ENCODE measurements at places on chromosomes 12 and 14.

DNA sequence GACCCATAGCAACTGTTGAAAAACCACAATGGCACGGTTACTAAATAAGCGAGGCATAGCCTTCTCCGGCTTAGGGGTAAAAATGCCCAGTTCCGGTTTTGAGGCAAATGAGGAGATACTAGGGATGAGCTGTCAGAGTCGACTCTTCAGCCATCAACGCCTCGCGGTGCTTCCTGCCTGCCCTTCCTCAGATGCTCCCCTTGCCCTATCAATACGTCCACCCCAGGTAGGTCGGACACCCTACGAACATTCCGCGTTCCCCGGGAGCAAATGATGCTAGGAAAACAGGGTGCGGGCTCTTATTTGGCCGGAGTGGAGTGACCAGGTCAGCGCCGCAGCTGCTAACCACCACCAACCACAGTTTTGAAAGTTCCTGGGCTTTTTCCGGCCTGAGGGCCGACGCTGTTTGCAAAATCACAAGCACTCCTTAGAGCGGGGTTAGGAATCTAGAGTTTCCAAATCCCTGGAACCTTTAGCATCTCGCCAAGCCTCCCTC, 1.2 kb downstream of the SRSF9 start:
- peak; percentile 79 for DNase-seq

GRCh38 chr12:70180130-70180529, 63.1 kb upstream of the CNOT2 start:
- DNase-seq = no peak

DNA sequence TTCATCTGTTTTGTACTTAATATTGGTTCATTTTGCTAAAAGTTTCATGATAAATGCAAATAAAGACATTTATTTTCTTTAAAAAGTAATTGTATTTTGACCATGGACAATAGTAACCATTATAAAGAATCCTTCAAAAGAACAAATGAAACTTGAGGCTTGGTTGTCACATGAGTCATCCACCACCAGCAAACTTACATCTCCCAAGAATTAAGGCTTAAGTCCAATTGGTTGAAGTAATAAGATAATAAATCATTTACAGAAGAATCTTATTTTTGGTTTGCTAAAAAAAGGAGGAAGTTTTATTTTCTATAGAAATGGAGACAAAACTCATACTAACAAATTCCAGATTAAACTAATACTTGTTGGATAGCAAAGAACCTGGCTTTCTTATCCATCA, 84.8 kb upstream of the KITLG start:
- no peak for DNase-seq

- DNase-seq = no peak
Observed at GRCh38 chr14:106058342-106058741, 532.0 kb downstream of the TMEM121 start.

DNA sequence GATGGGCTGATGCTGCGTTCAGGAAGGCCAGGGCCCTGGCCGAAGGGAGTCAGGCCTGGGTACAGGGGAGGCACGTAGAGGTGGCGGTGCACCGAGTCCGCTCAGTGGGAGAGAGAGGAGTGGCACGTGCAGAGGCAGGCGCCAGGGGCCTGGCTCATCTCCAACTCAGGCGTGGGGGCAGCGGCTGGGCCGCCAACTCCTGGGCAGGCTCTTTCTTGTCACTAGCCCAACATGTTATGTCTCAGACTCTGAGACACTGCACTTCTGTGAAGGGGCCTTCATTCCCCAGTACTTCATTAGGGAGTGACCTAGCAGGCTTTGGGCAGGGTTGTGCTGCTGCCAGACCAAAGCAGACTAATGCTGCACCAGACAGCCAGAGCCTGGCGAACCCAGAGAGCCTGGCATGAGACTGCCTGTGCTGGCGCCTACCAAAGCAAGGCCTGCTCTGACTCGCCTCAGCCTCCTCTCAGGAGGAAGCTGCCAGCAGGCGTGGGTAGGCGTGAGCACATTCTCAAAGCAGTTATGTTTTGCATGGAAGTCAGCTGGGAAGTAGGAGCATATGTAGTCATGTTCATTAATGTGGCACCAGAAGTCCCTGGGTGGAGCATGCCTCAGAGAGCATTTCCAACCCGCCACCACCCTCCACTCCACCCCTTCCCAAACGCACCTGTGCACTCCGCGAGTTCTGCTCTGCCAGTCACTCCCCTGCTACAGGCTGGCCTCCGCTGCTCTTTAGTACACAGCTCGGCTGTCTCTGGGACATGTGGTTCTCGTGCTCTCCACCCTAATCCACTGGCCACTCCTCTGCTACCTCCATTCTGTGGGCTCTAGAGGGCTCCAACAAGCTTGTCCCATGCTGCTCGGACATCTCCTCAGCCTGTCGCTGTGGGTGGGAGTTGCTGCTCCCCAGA, 9.7 kb downstream of the CKB start:
- no peak for DNase-seq

- peak; percentile 88 for DNase-seq
Observed at GRCh38 chr14:106879241-106879640, 1352.9 kb downstream of the TMEM121 start.

DNA sequence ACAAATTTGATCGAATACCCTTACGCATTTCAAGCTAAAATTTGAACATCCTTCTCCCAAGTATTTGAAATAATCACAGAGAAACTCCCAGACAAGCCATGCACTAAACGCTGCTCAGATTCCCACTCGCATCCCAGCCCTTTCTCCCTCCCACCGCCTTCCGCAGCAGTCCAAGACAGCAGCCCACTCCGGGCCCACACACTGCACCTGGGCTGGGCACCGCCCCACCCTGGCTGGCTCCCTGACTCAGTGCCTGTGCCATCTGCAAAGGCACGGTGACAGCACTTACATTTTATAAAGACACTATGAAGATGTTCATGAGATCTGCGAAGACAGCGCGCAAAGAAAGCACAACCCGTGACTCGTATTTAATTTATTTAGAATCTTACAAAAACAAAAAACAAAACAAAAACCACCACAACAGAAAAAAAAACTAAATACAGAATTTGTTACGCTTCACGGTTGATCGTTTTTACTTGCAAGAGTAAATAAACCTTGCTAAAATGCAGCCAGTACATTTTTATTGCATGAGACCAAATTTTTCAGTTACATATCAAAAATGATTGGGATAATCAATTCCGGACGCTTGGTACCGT, 17.2 kb upstream of the CDK2AP1 start:
- DNase-seq = no peak

DNA sequence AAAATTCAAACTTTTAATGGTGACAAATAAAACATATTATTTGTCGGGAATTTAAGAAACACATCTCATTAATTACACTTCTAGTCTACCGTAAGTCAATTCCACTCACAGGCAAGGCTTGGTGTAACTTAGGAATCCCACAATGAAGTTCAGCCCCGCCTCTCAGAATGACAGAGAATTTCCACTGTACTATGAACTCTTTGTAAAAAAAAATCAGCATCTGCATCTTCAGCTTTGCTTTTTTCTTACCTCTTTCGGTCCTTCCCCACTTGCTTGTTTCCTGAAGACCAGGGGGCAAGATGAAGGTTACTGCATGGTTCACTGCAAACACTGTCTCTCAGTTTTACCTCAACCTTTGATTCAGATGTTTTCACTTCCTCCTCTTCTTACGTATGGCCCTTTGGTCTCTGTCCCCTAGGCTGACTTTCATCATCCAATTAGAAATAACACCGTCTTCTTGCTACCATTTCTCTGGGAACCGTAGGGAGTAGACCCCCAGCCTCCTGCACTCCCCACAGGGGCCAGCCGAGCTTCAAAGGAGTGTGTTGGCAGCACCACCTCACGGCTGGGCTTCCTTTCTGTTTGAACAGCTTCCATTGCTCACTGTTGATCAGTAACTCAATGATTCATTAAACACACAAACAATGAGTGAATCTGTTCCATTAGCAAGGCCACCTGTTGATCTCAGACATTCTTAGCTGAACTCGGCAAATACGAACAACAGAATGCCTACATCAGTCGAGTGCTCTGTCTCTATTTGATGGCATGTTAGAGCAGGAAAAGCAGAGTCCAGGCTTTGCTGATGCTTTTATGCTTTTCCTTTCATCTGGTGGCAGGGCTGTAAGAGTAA, 343.0 kb downstream of the BMP4 start:
- no peak for DNase-seq

GRCh38 chr14:78308079-78308478, 137.9 kb downstream of the NRXN3 start:
- DNase-seq = no peak
